ENCODE measurements at places on chromosomes 7 and 10.

DNA sequence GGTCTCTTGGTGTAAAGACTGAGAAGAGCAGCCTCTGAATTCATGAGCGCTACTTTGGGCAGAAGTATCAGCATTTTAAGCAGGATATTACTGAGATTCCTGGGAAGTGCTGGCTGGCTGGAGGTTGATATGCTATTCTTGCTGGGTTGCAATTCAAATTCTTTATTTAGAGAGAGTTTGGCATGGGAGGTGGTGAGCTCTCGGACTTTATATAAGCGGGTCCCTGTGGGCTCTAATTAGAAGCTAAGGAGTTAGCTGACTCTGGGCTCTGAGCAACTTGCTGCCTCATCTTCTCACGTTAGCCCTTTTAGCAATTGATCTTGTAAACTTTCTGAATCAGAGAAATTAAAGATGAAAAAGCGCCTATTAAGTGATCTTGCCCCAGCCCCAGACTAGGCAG lies 430.9 kb downstream of the SORCS3 start:
- no peak for DNase-seq

DNA sequence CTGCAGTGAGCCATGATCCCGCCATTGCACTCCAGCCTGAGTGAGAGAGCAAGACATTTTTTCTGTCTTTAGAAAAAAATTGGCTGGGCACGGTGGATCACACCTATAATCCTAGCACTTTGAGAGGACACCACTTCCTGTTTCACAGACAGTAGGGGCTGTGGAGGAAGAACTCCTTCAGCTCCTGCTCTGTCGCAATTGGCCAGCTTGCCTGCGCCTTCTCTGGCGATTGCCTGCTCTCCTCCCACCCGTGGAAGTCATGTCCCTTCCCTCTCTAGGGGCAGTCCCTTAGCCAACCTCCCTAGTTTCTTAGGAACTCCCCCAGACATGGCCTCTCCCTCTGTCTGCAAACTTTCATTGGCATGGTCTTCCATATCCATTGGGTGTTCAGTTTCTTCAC lies 8.7 kb downstream of the PDSS1 start:
- DNase-seq, result no peak

GRCh38 chr10:30028738-30029030 lies 30.7 kb downstream of the JCAD start:
- no peak for DNase-seq

DNA sequence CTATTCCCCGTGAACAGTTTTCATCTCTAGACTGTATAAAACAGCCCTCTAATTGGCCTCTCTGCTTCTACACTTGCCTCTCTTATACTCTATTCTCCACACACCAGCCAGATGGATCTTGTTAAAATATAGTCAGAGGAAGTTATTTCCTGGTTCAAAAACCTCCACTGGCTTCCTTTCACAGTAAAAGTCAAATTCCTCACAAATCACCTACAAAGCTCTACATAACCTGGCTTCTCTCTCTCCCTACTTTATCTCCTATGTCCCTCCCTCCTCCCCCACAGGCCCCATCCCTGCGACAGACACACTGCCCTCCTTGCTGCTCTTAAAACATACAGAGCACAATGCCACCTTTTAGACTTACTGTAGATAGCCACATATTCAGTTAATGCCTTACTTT lies 60.1 kb downstream of the TPK1 start:
- no peak for DNase-seq

DNA sequence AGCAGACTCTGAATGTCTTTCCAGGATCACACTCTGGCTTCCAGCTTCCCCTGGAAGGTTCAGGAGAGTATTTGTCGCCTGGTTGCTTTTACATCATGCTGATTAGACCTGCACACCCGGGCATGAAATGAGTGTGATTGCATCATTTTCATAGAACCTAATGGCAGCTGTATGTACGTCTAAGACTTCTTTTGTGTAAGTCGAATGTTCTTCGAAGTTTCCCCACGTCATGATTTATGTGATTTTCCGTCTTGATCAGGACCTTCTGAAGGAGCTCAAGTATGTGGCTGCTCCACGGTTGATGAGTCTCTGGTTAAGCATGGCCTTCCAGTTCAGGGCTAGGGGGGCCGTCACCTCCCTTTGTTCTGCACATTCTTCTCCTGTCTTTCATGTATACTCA lies 4.5 kb downstream of the EIF4H start:
- DNase-seq, result no peak

DNA sequence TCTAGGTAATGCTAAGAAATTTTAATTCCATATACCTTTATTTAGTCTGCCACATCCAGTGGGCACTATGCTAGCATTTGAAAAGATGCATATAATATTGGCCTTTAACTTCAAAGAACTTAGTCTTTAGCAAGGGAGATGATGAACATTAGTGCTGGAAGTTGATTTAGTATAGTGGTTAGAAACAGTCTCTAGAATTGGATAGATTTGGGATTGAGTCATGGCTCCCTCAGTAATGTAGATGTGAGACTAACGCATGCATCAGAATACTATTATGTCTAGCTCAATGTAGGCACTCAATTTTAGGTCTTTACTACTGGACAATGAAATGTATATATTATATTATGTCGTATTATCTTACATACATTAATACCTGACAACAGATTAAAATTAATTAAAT lies 5.8 kb downstream of the DKK1 start:
- DNase-seq, result no peak

DNA sequence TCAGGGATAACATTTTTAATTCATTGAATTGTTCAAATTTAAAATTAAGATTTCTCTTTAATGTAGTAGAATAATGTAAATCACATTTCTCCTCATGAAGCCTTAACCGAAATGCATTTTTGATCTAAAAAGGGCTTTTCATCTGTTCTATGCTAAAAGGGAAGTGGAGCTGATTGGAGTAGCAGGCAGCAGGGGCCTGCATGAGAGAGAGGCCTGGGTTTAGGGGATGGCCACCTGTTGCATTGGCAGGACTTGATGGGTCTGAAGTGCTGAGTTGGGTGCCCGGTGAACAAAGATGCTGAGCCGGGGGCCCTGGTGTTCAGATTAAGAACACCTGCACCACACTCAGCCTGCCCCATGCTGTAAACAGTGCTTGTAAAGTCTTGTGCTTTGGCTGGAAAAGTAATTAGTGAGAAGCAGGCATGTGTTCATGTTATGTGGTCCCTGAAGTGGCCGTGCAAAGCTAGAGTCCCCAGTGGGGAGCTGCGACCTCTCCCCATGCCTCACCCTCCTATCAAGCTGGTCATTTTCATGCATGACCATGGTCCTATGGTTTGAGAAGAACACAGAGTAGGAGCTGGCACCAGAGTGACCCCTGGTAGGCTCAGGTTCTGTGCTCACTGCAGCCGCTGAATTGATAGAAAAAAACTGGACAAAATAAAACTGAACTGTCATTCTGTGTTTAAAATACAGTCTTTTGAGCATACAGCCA lies 124.3 kb downstream of the ADCY1 start:
- DNase-seq, result no peak

GRCh38 chr7:16129431-16130110 lies 291.8 kb downstream of the CRPPA start:
- no peak for DNase-seq

- no peak for DNase-seq
Observed at GRCh38 chr10:28878236-28878970, 201.1 kb downstream of the BAMBI start.

GRCh38 chr10:8352171-8353075 lies 297.9 kb downstream of the GATA3 start:
- no peak for DNase-seq

DNA sequence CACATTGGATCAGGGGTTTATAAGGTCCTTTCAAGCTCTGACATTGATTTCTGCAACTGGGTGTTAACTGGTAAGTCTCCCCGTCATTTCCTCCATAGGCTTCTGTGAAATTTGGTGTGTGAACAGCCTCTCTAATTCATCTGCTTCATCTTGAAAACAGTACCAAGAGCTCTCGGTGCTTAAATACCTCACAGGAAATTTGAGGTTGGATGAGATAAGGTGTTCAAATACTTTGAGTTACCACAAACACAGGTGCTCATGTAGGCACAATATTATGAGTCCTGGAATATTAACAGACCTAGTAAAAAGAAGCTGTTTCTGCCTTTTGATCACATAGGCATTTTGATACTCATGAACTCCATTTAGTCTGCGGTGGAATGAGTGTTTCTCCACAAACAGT lies 85.2 kb downstream of the RTKN2 start:
- no peak for DNase-seq

GRCh38 chr10:69327463-69328379 lies 49.4 kb downstream of the HK1 start:
- no peak for DNase-seq

DNA sequence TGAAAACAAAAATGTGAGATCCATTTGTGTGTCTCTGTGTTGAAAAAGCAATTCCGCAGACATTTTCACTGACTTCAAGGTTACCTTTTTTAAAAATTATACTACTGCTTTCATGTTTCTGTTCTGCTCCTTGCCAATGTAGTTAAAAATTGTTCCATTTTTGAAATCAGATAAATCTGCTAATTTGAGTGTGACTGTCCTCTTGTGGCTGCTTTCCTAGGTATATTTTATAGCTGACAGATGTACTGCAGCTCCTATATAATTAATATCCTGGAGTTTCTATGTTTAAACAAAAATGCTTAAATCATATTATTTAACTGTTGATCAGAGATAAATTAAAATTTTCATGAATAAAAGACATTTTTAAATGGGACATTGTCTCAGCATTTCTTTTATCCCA lies 177.6 kb upstream of the LRRTM3 start:
- DNase-seq, result no peak

DNA sequence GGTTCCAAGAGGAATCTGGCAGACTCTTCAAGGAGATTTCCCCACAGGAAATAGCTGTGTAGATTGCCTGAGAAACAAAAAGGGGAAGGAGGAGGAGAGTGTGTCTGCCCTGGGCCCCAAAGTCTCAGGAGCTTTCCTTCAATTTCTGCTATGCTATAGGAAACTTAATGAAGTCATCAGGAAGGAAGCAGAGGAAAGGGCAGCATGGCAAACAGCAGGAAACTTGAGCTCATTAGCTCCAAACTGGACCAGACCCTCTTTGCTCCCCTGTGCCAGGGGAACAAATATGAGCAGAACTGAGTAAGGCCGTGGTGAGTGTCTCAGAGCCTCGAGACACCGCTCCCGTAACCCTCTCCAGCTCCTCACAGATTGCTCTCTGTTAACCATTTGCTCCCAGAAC lies 4.8 kb upstream of the KCNIP2 start:
- no peak for DNase-seq

DNA sequence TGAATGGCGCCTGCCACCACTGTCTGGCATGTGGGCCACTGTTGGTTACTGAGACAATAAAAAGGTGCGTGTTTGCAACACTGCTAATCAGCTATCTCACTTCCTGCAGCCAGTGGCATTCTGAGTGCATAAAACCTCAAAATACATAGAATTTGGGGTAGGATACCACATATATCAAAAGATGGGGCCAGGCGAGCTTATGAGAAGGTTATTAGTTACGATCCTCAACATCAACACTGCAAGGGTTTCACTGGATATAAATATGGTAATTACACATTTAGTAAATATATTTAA lies 200.2 kb downstream of the WDR37 start:
- DNase-seq, result no peak

DNA sequence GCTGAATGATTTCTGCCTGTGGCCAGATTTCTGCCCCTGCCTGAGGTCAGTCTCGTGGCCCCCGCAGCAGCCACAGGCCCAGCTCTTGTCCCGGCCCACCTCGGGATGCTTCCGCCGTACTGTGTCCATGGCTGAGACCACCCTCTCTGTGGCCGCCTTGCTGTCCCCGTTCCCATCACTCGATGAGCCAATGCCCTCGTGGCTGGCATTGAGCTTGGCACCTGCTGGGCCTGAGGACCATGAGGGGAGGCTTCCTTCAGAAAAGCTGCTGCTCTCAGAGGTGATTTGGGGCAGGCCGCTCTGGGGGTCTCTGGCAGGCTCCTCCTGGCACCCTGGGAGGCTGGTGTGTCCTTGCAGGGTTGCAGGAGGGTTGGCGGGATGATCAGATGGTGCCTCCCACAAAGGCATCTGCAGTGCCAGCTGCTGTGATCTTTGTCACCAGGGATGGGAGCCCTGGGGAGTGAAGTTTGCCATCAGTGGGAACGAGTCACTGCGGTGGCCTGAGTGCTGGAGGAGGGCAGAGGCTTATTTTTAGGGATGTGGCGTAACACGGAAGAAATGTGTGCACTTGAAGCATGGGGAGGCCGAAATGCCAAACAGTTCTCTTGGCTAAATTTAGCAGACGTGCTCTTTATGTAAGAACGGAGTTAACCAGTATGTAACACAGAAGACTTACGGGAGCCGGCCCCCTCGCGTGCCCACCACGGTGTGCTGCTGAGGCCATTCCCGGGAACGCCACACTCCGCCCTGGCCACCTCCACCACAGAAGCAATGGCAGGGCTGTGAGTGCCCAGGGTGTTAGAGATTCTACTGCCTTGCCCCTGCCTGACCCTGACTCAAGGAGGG lies 47.7 kb downstream of the VIPR2 start:
- DNase-seq, result no peak

GRCh38 chr10:45581582-45582385 lies 90.8 kb downstream of the ZFAND4 start:
- no peak for DNase-seq

Measured in cortex of kidney (tissue), 1 donor.